ENCODE measurements at places on chromosomes 5 and 9.

GRCh38 chr5:115962565-115963402 is 509 bp downstream of the LVRN start:
- DNase-seq = no peak

DNA sequence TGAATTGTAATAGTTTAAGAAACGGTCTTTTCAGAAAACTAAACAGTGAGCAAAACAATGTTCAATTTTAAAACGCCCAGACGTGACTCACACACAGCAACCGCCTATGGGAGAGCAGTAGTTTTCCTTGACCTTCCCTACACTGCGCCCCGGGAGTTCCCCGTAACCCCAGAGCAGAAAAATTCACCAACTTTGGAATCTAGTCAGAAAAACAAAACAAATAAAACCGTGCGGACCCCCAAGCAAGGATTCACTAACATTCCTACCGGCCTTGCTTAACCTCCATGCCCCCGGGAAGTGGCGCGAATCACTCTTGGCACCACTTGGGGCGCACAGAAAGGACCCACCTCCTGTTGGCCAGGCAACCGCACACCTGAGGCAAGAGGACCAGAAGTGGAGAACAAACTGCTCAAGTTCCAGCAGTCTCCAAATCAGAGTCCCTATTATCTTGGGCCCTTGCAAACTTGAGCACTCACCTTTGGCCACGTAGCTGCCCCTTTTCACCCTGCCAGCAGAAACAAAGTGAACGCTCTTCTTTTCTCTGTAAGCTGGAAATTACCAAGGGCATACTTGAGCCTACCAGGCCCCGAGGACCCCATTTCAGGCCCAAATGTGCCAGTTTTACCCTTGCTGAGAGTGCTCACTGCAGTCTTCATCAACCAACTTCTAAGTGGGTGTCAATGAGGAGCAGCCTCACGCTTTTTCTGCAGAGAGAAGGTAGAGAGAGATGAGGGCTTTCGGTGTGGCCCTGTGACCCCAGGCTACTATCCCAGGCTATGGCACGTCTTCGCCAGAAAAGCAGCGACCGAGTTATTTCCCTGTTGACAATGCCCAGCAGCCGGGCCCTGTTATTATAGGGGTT is 189.7 kb downstream of the MEF2C start:
- no peak for DNase-seq

DNA sequence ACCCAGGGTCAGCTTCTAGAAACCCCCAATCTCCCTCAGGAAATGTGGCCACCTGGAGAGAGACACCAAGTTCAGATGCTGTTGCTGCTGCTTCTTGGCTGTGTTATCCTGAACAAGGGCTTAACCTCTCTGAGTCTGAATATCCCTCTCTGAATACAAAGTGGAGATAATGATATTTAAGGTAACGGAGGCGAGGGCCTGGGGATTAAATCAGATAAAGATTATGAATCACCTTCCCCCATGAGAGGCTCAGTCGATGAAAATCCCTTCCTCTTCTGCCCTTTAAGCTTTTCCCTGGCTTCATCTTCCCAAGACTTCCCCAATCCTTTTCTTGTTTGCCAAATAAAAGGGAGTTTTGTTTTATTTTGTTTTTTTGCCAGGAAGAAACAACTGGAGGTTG is 8.1 kb upstream of the CPLX2 start:
- no peak for DNase-seq

DNA sequence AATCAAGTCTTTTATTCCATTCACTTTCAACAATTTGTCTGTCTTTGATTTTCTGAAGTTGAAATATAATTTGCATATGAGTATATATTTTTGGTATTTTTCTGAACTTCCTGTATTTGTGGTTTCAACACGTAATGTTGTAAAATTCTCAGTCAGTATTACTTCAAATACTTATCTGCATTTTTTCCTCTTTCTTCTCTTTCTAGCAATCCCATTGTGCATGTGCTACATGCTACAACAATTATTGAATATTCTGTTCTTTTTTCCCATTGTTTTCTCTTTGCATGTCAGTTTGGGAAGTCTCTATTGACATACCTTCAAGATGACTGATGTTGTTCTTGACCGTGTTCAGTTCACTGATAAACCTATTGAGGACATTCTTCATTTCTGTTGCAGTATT is 5.6 kb upstream of the ANKRD18A start:
- peak; percentile 5 for DNase-seq

- DNase-seq = no peak
Measured at GRCh38 chr5:180104168-180104530, 32.6 kb upstream of the RNF130 start.

- DNase-seq = no peak
Measured at GRCh38 chr5:168969326-168969886, 331.5 kb downstream of the SLIT3 start.

DNA sequence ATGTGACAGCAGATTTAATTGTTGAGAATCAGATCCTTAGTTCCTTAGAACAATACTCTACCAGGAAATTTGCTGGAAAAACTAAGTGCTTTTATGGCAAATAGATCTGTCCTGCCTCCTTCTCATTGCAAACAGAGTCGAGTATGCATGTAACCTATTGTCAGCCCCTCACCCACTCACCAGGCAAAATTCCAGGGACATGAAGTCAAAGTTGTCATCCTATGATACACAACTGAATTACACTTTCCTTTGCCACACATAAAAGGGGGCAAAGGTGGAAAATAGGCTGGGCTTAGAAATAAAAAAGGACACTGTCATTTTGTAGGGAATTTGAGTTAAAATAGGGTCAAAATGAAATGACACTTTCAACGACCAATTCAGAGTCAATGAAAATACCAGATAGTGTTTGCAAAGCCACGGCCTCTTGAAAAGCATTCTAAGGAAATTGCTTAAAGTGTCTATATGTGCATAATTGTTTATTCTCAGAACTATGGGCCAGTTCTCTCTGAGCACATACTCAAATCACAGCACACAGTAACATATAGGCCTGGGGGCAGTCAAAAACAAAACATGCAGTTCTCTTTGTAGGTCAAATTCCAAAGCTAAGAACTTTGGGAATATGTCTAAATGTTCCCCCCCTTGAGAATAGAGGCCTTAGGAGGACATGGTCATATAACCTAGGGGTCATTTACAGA is 452.8 kb downstream of the NFIB start:
- DNase-seq = no peak

DNA sequence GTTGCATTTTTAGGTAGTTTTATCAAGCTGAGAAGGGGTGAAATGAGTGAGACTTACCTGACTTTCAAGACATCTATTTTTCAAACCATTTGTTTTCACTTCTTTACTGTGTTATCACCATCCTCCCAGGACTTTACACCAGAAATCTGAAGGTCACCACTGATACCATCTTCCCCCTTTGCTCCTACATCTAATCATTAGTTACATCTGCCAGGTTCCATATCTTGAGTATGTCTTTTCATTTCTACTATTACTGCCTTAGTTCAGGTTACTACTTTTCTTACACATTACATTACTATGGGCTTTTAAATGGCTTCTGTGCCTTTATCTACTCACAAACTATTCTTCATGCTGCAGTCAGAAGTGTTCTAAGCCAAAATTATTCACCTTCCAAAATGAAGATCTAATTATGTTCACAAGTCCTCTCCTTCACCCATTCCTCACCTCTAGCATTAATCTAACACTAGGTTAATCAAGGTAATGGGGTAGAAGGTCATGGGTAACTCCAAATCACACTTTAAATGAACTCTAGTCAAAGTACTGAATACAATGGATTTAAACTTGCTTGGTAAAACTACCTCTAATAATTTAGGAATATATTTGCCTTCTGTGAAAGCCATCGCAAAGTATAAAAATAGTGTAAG is 2.1 kb upstream of the HSDL2 start:
- DNase-seq = no peak

GRCh38 chr5:97074859-97075489 is 67.4 kb downstream of the LIX1 start:
- DNase-seq = no peak

DNA sequence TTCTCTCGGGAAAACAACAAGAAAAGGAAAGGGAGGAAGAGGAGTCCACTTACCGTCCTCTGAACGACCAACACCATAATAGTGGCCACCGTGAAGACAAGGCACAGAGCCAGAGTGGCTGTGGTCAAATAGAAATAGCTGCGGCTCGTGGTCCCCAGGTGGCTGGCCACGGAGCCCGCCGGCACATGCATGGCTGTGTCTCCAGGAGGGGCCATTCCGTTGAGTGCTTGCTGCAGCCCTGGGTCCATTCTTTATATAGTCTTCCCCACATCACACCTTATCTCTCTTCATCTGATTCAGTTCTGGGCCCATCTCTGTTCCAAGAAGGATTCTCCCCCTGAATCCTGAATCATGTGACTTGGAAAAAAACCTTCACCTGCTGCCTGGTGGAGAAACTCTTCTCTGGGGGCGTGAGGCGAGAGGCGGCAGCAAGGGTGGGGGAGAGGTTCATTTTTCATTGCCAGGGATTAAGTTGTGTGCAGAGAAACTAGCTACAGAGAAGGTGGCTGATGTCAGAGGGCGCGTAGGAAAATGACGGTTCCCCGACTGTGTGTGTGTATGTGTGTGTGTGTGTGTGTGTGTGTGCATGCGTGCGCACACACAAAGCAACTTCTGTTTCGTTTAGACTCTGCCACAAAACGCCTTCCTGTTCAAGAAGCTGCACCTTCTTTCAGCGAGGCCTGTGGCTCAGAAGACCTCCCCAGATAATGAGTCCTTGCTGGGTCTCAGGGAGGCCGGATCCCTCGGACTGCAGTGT is at the start of gene TNFSF8:
TNFSF8 (minus strand) TSS at position 536 of the 757 bp plus-strand sequence; CDS start at position 248, 288 bp downstream.
- peak; percentile 87 for DNase-seq

DNA sequence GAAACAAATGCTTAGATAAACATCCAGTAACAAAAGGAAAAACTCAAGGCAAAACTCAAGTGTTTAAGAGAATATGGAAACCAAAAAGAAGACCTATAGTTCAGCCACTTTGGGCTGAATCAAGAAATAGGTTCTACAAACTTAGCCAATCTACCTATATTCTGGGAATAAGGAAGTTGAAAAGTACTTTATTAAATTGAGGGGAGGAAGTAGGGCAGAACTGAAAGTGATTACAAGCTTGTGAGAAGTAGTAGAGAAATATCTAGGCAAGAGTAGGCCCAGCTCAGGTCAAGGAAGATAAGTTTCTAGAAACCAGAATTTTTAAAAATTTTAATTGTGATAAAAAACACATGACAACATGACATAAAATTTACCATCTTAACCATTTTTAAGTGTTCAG is 384.8 kb upstream of the PCSK5 start:
- DNase-seq = peak; percentile 11

DNA sequence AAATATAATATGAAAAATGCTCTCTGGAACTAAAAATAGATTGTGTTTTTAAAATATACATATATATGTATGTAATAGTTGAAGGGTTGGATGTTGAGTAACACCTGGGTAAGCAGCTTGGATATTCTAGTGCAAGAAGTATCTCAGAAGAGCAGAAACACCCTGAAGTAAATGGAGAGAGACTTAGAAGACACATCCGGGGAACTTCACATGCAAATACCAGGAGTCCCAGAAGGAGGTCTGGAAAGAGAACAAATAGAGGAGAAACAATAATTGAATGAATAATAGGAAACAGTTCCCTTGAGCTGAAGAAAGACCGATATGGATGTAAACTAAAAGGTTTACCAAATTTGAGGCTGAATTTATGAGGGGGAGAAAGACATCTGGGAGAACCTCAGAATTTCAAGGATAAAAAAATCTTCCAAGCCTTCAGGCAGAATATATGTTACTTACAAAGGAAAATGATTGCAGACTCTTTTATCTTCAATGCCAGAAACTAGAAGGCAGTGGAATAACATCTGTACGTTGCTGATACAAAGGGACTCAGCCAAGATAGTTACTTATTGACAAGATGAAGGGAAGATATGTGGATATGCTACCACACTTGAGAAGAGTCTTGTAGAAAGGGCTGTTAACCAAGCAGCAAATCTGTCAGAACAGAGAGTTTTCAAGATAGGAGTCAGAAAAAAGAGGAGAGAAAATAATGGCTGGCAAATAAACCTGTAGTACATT is 42.7 kb downstream of the HSDL2 start:
- no peak for DNase-seq

- DNase-seq = no peak
Measured at GRCh38 chr9:111000202-111000601, 38.1 kb downstream of the LPAR1 start.

DNA sequence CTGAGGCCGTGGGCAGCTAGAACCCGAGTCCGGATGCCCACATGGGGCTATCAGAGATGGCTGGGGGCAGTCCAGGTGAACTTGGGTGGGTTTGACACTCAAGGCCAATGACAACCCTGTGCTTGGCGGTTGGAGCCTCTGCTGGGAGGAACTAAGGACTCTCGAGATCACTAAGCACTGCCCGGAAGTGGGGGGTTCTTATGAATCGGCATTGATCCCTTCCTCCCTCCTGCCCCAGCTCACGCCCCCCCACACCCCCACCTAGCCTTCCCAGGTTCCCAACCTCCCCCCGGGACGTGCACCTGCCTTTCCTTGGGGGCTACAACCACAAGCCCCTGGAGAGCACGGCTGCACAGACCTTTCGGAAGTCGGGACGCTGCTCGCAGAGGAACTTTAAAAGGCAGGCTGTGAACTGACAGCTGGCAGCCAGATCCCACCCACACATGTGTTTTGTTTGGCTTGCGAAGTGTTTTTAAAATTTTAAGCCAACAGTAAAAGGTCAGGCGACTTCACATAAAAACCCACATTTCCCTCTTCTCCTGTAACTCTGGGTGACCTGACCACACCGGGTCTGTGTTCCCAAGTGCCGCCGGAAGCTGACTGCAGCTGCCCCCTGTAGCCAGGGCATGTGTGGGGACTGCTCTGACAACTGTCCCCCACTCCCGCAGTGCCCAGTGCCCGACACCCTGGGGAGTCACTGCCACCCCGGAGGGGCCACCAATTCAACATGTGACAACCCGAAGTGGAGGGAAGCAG is 5.1 kb upstream of the RALGDS start:
- DNase-seq = peak; percentile 64

DNA sequence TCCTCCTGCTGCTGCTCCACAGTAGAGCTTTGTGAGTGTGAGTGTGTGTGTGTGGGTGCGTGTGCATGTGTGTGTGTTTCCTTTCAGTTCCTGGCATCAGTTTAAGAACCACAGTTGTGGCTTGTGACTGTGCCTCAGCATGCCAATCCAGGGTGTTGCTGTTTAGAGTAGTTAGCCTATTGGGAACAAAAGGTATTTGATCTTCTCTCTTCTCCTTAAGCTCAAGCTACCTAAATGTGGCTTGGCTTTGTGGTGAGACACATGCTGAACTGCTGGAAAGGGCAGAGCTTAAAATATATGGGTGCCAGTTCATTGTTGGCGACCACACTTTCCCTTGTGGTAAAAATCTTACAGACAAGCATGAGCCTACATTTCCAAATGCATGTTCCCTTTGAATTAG is 116.6 kb upstream of the BNC2 start:
- no peak for DNase-seq

- DNase-seq = no peak
Measured at GRCh38 chr5:102850503-102850902, 95.4 kb downstream of the PAM start.

DNA sequence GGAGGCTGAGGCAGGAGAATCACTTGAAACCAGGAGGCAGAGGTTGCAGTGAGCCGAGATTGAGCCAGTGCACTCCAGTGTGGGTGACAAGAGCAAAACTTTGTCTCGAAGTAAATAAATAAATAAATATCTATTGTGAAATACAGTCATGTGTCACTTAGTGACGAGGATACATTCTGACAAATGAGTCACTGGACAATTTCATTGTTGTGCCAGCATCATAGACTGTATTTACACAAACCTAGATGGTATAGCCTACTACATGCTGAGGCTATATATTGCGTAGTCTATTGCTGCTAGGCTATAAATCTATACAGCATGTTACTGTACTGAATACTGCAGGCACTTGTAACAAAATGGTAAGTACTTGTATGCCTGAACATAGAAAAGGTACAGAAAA is 61.1 kb upstream of the CCL21 start:
- DNase-seq = peak; percentile 69

GRCh38 chr5:141705469-141705868 is 23.4 kb upstream of the ARAP3 start:
- peak; percentile 44 for DNase-seq
